GM03348 (cell line): ENCODE measurements at places on chromosomes 1 and 21.
A peak's percentile ranks its signal among the peaks of the same experiment; 100 is the strongest.

DNA sequence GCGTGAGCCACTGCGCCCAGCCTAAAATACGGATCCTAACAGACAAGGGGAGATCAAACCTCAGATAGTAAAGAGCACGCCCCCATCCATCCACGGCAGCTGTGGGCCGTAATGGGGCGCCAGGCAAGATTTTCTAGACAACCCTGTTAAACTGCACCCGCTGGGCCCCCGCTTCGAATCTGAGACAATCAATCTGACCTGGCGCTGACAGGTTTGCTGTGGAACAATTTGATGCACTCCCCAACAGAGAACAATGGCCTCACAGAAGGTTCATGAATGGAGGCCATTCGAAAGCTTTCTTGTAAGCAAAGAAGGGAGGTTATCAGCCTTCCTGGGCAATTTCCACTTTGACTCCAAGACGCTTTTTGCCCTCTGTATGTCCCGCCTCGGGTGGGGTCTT is 30.5 kb downstream of the CLSTN1 start:
- DNase-seq: no peak

DNA sequence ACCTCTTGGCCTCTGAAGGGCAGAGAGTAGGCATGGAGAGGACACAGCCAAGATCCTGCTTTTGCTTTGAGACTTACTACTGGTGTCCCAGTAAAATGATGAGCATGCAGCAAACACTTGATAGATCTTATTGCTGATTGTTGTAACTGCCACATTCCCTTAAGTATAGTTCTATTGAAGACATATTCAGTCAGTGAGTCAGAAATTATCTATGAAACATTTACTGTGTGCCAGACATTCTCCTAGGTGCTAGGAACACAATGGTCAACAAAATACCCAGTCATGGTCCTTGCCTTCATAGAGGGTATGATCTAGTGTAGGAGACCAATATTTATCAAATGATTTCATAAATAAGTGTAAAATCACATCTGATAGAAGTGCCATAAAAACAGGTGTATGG is 13.6 kb downstream of the STYXL2 start:
- no peak for DNase-seq

GRCh38 chr1:214548988-214549387 is 2.4 kb downstream of the PTPN14 start:
- DNase-seq: peak; percentile 30

- no peak for DNase-seq
Measured at GRCh38 chr1:45552331-45552730, 1.7 kb downstream of the AKR1A1 start.

DNA sequence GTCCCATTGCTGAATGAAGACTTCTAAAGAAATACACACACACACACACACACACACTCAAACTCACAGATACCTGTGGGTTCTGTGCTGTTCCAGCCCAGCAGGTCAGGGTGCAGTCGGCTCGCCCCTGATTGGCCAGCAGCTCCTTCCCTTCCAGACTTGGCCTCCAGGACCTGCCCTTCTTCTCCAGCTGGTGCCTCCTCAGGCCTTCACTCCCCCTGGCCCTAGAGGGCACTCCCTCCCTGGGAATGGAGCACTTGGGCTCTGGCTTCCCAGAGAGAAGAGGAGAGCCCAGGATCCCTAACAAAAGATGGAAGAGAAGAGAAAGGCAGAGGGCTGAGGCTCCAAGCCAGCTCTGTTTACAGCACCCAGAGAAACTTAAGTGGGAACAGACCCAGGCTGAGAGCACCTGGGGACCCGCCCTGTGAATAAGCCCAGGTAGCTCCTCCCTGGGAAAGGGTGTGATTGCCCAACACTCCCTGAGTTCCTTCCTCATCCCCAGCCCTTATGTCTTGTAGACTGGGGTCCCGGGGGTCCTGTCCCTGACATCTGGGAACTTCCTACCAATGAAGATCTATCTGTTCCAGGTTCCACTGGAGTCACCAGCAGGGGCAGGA is at the start of gene PGLYRP3:
Gene PGLYRP3, minus strand, starts transcription at position 383 of the 617 bp plus-strand sequence. CDS start 2,287 bp downstream, outside the sequence.
- no peak for DNase-seq

DNA sequence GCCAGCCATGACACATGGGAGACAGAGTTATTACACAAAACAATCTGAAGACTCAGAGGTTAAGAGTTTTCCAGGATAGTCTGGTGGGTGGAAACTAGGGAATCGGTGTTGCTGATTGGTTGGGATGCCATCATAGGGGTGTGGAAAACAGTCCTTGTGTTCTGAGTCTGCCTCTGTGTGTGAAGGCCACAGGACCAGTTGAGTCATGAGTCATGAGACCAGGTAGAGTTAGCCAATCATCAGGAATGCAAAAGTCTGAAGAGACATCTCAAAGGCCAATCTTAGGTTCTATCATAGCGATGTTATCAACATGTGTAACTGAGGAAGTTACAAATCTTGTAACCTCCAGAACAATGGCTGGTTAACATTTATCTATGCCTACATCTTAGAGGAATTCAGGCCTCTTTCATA is 49.7 kb upstream of the NEK7 start:
- DNase-seq: peak; percentile 56

- DNase-seq: no peak
Measured at GRCh38 chr1:156102633-156103511, 11.6 kb upstream of the LMNA start.

- DNase-seq: peak; percentile 65
Measured at GRCh38 chr1:116066868-116067565, 44.2 kb upstream of the MAB21L3 start.

- peak; percentile 10 for DNase-seq
Measured at GRCh38 chr1:75130865-75131564, 3.2 kb upstream of the LHX8 start.
